ENCODE measurements at places on chromosomes 1 and 21.
A peak's percentile ranks its signal among the peaks of the same experiment; 100 is the strongest.

- DNase-seq: no peak
Observed at GRCh38 chr1:228094432-228095016, 8.6 kb downstream of the C1orf35 start.

GRCh38 chr1:150006881-150007421 is 3.6 kb downstream of the OTUD7B start:
- no peak for DNase-seq

GRCh38 chr1:230429067-230429735 is 3.1 kb upstream of the PGBD5 start:
- DNase-seq: peak; percentile 24

GRCh38 chr1:38041936-38042834 is 4.4 kb downstream of the POU3F1 start:
- no peak for DNase-seq

DNA sequence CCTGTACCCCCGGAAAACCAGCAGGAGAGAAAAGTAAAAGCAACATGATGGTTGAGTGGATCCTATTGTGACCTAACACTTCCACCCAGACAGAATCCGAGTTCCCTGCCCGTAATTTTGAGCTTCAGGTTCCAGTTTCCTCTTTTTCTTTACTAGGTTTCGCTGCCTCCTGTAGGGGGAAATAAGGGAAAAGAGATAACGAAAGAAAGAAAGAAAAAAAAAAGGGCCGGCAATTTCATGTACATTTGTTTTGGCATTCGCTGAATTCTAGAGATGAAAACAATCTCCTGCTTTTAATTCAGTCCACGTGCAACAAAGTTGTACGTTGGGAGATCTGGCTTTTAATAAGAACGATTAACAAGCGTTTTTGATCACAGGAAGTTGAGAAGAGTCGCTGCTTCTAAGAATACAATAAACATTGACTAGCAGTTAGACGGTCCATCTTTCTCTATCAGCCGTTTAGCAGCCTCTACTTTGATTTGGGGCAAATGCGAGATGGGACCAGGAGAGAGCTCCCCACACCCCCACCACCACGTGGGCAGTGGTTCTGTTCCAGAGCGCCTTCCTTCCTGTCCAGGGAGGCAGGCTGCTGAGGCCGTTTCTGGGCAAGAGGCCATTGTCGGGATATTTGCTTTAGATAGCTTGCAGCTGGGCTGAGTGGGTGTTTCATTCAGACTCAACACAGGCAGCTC is 155.9 kb upstream of the RUNX1 start:
- DNase-seq: no peak

- DNase-seq: no peak
Observed at GRCh38 chr1:3998086-3998485, 98.0 kb upstream of the C1orf174 start.

DNA sequence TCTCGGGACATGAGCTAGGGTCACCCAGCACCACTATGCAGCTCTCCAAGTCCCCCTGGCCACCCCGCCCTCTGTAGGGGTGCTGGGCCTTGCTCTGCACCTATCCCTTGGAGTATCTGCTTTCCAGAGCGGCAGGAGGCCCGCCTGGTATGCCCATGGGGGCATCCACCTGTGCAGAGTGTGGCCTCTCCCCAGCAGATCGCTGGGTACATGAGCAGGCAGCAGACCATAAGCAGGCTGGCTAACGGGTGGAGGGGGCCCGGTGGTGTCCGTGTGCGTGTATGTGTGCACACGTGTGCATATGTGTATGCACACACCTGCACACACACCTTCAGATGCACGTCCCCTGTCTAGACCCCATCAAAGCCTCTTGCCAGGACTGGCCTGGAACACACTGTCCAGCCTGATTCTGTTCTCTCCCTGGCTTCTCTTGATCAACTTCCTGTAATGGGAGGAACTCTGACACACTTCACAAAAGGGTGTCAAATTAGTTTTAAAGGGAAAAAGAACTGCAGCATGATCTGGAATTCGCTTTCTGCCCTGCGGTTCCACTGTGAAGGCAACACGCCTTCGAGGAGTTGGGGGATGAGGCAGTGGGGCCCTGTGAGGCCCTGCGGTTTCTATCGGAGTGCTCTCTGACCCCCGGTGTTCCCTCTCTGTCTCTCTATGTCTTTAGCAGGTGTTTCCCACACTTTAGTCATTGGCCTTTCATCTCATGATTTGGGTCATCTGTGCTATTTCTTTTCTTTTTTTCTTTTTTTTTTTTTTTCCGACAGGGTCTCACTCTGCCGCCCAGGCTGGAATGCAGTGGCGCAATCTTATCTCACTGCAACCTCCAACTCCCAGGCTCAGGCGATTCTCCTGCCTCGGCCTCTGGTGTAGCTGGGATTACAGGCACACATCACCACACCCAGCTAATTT is 17.2 kb upstream of the NPHP4 start:
- no peak for DNase-seq

DNA sequence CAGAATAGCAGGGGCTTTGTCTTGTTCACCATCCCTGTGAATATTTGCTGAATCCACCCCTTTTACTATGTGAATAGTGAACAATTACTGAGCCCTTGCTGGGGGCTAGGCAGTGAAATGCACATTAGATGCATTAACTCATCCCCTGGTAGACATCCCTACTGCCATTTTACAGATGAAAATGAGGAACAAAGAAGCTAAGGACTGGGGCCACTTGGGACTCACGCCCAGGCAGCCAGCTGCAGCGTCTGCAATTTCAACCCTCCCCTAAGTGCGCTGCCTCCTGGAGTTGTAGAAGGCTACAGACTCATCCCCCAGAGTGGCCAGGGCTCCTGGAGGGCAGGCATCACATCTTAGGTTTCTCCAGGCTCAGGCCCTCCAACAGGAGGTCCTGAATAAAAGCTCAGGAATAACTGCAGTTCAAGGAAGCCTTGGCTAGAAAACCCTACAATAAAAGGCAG is 31.6 kb downstream of the CAPZB start:
- no peak for DNase-seq

DNA sequence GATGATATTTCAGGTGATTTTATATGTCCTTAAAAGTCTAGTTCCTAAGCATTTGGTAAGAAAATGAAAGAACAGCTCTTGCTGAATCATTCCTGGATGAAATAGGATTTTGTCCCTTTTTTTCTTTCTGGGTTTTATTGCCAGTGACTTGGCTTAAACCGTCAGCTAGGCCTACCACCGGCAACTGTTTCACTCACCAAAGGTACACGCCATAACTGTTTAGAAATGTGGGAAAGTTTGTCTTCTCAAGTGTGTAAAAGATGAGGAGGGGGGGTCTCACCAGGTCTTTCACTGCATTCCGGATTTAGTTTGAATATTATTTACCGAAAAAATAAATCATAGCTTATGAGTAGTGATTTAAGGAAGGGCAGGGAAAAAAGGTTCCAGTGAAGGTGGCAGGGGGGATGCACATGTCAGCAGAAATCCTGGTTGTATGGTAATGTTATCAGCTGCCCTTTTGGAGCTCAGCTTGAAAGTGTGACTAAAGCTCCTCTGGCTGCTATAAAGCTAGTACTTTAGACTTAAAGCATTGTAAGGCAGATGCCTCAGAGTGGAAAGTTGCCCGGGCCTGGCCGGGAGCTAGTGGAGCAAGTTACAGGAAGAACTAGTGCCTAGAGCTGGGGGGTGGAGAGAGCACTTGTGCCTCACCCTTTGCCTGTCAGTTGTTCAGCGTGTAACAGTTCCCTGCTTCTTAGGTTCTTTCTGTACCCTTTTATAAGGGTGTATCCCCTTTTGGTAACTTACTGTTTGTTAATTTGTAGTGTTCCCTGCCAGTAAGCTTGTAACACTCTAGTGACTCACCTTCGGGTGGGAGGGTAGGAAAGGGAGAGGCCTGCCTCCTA is 3.1 kb downstream of the ATP1A1 start:
- peak; percentile 95 for DNase-seq

DNA sequence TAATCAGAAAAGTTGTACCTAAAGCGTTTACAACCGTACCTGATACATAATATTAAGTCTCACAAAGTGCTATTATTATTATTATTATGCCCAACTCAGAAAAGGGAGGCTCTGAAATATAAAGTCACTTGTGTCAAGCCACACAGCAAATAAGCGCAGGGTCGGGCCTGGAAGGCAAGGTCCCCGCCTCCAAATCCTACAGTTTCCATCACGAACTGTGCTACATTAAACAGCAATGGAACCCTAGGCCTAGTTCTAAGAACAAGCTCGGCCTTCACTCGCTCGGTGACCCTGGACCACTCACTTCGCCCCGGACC is 549 bp downstream of the PARS2 start:
- DNase-seq: no peak
